Endothelial cell (in vitro differentiated cells): ENCODE measurements at places on chromosomes 16 and 17.

- no peak for DNase-seq
Measured at GRCh38 chr17:69763503-69763902, 311.5 kb upstream of the KCNJ16 start.

- no peak for DNase-seq
Measured at GRCh38 chr17:57679906-57680695, 65.0 kb downstream of the CCDC182 start.

- DNase-seq, result peak; percentile 11
Measured at GRCh38 chr17:18362698-18363100, 651 bp downstream of the SHMT1 start.

- no peak for DNase-seq
Measured at GRCh38 chr17:77492446-77493237, 351.9 kb downstream of the SEC14L1 start.

DNA sequence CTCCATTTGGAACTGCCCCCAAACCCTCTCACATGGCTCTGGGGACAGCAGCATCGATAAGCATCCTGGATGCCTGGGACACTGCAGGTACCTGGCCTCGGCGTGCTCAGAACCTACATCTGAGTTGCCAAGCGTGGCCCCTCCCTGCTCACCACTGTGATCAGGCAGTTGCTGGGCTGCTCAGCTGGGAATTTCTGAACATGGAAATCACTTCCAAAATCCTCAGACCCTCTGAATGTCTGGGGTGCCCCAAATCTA is 6.3 kb downstream of the CDH5 start:
- DNase-seq, result no peak

DNA sequence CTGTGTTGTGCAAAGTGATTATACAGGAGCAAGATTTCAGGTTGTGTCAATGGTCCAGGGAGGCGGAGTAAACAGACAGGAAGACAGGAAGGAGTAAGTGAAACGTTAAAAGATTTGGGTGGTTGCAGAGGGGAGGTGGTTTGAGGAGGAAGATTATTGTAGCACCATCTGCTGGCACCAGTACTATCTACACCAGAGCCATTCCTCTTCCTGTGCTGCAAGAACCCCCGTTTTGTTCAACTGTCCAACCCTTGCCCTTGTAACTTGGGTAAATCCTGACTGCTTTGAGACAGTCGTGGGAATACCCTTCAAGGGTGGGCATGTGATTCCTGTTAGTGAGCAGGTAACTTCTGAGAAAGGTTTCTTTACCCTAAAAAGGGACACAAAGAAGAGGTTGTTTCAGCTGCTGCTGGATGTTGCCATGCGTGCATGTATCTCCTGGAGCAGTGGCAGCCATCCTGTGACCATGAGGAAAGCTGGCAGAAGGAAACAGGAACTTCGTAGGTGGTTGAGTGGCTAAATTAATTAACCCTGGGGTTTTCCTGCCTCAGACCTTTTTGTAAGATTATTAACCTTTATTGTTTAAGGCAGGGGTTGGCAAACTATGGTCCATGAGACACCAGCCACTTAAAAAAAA is 124.1 kb downstream of the PRKCA start:
- DNase-seq, result no peak

DNA sequence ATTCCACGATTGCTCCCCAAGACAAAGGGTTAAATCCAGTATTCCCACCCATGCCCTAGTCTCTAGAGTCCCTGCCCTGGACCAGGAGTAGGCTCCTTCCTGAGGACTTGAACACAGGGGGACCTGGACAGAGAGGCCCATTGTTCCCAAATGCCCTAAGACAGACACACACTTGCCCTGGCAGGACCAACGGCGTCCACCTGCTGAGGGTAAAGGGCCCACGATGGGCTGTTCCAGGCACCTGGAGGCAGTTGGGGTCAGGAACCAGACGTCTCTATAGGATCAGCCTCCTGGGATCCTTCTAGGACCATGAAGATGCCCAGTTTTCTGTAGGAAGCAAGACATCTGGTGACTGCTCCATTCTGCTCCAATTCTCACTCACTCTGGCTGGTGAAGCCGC is 39.3 kb downstream of the TNFRSF13B start:
- DNase-seq, result no peak

- DNase-seq, result no peak
Measured at GRCh38 chr17:59859444-59860025, 33.2 kb downstream of the TUBD1 start.

GRCh38 chr17:5896215-5896614 is 174.0 kb upstream of the WSCD1 start:
- no peak for DNase-seq

DNA sequence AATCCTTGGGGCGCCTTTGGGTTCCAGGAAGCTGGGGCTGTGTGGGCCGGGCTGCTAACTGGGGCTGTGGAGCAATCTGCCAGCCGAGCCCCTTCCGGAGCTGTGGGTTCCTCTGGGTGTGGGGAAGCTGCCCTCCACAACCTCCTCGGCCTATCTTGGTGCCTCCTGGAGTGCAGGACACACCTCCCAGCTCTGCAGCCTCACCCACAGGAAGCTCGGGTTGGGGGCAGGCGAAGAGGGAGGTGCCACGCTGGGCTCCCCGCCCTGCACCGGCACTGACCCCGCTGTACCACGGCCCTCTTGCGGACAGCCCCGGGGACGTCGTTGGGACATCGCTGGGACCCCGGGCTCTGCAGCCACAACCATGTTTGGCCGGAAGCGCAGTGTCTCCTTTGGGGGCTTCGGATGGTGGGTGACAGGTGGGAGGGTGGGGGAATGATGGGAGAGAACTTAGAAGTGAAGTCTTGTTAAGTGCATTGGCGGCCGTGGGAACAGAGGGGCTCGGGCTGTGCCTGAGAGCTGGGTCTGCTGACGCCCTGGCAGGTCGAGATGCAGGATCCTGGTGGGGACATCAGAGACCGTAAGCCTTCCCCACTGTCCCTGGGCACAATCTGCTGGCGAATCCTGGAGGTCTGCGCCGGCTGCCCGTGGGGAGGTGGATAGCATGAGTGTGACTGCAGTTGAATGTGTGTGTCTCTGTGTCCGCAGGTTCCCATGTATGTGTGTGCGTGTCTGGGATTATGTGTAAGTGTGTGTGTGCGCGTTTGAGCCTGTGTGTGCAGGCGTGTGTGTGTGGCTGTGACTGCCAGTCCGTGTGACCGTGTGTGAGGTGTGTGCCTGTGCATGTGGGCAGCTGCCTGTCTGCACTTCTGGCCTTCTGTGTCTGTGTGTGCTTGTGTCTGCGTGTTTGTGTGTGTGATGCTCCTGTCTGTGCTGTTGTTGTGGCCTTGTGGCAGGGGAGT is at the start of gene RAP1GAP2:
Gene RAP1GAP2, plus strand, starts transcription at position 275 of the 962 bp plus-strand sequence. Its CDS starts 90 bp downstream, at position 365.
- DNase-seq, result no peak

DNA sequence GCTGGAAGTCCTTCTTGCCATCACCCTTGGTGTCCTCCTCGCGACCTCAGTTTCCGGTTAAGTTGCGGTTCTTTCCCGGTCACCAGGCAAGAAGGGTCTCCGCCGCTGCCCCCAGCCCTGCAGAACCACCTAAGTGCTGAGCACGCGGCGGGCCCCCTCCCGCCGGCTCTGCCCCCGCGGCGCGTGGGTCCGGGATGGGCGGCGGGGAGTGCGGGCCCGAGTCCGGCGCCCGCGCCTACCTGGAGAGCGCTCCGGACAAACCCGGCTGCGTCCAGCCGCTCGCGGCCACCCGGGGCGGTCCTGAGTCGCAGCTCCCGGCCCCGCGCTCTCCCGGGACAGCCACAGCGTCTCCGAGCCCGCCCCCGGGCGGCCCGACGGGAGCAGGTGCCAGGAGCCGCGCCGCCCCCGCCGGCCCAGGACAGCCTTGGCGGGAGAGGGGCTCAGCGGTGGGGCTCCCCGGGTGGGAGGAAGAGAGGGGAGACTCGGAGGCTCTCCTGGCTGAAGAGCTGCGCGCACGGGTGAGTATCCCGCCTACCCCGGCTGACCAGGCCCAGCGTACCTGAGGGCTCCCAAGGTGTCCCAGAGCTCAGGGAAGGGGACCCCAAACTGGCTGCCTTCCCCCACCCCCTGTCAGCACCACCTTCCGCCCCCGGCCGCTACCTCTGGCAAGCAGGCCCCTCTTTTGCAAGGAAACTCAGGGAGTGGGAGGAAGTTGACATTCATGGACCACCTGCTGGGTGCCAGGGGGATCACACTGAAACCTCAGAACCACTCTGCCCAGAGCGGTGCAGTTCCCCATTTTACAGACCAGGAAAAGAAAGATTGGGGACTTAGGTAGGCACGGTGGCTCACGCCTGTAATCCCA is 22.2 kb upstream of the C17orf113 start:
- DNase-seq, result peak; percentile 46

DNA sequence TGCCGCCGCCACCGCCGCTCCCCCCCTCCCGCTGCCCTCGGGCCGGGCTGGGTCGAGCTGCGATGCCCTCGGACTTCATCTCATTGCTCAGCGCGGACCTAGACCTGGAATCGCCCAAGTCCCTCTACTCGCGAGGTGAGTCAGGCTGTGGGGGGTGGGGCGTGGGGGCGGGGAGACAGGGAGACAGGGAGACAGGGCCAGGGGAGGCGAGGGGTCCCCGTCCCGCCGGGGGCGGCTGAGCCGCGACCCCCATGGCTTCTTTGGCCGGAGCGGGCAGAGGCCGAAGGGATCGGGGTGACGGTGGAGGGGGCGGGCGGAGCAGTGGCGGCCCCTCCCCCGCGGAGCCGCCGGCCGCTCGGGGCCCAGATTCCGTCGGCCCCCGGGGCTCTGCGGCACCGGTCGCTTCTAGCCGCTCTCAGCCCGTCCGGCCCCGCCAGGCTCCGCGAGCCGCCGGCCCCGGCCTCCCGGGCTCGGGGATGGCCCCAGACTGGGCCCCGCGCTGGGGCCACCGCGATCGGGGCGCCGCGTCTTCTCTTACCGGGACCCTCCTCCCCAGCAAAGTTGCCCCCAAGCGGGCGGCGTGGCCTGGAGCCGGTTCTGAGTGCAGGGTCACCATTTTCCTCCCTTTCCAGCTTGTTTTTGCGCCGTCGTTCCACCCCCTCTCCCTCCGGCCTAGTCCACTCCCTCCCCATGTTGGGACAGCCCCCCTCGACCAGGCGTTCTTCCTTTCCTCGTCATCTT is 644 bp downstream of the NFAT5 start:
- DNase-seq, result peak; percentile 49

DNA sequence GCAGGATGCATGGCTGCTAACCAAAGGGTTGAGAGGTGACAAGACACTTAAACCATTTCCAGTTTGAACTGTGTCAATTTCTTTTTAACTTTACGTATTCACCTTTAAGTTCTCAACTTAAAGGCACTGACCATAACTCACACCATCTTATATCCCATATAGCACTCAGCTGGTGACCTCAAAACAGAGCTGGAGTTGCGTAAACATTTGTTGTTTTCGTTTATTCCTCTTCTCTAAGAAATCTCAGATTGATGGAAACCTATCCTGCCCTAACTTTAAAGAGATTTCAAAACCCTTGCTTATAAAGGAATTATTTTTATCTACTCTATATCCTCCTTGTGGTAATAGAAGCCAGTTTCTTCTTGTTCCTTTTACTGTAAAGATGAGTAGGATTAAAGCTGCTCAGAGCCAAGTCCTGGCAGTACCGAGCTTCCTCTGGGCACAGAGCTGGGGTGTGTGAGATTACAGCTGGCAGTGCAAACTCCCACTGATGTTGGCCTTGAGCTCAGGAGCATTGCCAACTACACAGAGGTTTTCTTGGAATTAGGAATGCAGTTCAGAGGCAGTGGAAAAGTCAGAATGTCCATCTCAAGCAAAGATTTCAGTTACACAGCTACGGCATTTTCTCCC is 1.3 kb downstream of the KCTD2 start:
- DNase-seq, result no peak

- no peak for DNase-seq
Measured at GRCh38 chr17:4556996-4557395, 1.8 kb upstream of the MYBBP1A start.

DNA sequence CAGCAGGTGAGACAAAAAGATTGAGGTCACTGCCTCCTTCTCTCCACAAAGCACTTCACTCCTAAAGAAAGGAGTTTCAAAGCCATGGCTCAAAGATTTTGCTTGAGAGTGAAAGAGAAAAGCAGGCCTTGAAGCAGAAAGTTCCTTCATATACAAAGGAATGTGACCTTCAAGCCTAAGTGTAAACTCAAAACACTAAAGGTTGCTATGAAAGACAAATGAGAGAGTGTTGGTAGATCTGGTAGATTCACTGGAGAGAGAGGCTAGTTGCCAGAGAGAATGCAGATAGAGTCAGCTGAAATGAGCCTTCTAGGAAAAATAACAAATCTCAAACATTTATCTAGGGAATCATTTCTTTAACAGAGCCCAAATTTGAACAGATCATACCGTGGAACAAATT is 305.2 kb downstream of the CDH8 start:
- no peak for DNase-seq

DNA sequence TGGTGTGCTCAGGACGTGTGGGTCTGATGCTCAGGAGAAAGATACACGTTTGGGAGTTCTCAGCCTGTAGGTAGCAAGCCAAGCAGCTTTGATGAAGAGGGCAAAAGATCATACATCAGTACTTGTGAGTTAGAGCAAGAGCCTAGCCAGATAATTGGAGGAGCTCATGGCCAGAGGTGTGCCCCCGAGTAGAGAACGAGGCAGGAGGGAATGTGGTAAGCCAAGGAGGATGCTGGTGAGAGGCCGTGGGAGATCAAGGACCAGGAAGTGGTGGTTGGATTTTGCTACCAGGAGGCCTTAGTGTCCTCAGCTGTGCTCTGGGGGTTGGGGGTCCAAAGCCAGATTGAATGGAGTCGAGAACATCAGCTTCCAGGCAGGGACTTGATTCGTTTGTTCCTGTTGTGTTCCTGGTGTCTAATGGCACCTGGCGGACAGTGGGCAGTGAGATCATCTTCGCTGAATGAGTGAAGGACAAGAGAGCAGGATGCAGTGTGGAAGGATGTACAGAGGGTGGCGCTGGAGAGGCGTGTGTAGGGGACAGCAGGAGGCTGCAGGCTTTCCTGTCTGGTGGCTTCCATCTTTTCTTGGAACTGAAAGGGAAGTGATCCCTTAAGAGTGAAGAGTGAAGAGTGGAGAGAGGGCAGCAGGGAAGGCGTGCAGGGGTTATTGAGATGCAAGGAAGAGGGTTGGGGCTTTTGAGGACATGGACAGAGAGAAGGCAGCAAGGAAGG is 11.6 kb downstream of the FBXL19 start:
- DNase-seq, result peak; percentile 81

GRCh38 chr17:40022497-40022896 is 7.3 kb downstream of the CSF3 start:
- no peak for DNase-seq

GRCh38 chr17:42849451-42850181 is 1.4 kb upstream of the AOC3 start:
- no peak for DNase-seq

- no peak for DNase-seq
Measured at GRCh38 chr17:17385491-17385890, 82.3 kb downstream of the NT5M start.

DNA sequence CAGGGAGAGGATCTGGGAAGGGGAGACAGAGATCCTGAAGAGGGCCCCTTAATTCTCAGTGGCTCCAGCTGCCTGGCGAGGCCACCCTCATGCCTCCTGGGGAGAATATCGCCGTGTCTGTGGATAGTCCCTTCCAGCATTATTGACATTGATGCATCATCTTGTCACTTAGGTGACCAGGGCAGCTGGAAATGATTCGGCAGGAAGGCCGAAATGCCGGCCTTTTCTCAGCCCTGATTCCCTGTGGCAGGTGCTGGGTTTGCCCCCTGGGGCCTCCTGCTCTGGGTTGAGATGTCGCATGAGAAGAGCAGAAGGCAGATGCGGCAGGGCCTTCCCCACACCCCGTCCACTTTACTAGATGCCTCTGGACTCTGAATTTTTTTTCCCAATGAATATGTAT is 89.5 kb downstream of the RAP1GAP2 start:
- DNase-seq, result no peak
